ENCODE measurements at places on chromosomes 12 and 14.

- no peak for DNase-seq
Measured at GRCh38 chr14:95664546-95664945, 21.7 kb upstream of the TCL1B start.

DNA sequence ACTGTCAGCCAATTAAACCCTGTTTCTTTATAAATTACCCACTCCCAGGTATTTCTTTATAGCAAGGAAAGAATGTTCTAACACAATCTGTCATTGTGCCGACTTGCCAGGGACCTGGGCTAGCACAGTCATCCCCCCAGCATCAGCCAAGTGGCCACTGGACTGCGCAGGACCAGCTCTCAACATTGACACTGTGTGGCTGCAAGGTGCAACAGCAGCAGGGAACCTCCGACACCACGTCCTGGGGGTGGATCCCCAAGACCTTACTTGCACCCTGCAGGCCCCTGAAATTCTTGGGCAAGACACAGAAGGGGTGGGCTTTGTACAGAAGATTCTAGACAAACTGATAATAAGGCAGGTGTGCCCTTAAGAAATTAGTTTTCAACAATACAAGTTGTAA lies 309.5 kb downstream of the GLT1D1 start:
- DNase-seq, result no peak

DNA sequence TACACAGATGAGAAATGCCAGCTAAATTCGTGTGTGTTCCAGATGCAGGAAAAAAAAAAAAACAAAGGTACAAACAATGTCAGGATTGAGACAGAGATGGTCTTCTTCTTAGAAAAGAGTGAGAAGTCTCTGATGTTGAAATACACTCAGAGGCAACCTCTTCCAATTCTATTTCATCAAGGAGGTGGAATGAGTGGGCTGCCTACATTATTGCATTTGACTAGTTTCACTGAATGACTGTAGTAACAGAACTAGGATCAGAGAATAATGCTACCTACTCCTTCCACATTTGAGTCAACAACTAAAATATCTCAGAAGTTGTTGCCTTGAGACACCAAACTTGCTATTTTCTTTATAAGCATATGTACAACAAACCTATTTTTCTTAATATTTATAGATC lies 1332.2 kb upstream of the FLRT2 start:
- no peak for DNase-seq

DNA sequence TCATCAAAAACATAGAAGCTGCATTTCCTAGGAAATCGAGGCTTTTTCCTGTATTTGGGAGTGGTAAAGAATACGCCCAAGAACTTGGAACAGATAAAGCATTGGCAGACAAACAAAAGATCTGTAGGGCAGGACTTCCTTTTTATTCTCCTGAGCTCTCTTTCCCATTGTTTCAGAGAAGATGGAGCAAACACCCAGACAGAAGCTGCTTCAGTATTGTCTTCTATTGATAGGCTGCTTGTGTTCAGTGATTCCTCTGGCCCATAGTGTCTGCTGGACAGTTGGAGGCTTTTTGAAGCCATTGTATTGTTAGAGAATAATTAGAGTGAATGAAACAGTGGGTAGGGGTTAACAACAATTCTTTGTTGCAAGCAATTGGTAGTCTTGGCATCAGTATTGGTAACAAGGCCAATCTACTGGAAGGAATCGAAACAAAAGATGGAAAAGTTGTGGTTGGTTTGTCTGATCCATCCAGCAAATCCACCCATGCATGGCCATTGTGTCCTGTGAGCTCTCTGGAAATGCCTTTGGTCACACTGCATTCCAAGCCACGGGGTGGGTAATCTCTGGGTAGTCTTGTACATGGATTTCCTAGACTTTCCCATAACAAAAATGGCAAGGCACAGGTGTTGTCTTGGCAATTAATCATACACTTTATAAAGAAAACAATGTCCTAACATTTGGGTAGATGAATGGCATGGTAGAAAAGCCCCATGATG lies 424.8 kb downstream of the RAD51B start:
- no peak for DNase-seq

DNA sequence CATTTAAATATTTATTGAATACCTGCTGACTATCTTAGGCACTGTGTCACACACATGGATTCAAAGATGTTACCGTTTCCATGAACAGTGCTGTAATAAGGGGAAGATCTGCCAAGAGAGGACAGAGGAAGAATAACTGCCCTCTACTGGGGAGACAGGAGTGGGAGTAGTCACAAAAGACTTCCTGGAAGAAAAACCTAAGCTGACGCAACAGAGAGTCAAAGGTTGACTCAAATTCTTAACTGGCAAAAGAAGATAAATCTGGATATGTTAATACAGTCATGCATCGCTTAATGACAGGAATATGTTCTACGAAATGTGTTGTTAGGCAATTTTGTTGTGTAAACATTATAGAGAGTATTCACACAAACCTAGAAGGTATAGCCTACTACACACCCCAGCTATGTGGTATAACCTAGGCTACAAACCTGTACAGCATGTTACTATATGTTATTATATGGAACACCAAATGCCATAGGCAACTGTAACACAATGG lies 51.5 kb downstream of the DCAF5 start:
- DNase-seq, result no peak

GRCh38 chr14:90698379-90698869 lies 117.8 kb downstream of the TTC7B start:
- no peak for DNase-seq

DNA sequence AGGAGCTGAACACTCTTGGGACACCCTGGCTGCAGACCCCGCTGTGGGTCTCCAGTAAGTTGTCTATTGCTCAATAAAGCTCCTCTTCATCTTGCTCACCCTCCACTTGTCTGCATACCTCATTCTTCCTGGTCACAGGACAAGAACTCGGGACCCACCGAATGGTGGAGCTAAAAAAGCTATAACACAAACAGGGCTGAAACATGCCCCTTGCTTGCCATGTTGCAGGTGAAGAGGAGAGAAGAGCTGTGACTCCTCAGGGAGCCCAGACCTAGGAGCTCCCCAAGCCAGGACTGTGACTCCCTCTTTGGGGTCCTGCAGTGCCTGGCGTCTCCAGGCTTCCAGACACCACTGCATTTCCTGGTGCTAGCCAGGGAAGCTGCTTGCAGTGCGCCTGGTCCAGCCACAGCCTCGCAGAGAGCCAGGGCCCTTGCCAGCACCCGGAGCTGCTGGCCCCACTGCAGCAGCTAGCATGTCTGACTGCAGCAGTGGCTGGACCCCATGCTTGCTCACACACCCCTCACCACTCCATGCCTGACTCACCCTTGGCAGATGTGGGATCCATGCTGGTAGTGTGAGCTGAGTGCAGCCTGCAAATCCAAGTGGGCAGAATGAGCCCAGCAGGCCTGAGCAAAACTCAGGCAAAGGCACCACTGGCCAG lies 37.1 kb upstream of the OR5AU1 start:
- DNase-seq, result no peak

- no peak for DNase-seq
Measured at GRCh38 chr14:74444866-74445265, 18.9 kb upstream of the SYNDIG1L start.

- DNase-seq, result no peak
Measured at GRCh38 chr14:75333606-75334548, 55.2 kb downstream of the FOS start.

DNA sequence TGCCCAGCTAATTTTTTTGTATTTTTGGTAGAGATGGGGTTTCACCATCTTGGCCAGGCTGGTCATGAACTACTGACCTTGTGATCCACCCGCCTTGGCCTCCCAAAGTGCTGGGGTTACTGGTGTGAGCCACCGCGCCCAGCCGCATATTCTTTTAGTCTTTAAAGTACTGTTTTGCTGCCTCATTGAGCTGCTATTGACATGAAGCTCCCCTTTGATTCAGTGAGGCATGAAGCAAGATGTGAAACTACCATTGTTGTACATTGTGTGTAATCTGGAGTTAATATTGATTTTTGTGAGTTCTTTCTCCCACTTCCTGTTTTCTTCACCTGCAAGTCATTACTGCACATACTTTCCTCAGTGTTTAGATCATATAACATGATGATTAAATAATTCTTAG lies 80.8 kb downstream of the MNAT1 start:
- no peak for DNase-seq

DNA sequence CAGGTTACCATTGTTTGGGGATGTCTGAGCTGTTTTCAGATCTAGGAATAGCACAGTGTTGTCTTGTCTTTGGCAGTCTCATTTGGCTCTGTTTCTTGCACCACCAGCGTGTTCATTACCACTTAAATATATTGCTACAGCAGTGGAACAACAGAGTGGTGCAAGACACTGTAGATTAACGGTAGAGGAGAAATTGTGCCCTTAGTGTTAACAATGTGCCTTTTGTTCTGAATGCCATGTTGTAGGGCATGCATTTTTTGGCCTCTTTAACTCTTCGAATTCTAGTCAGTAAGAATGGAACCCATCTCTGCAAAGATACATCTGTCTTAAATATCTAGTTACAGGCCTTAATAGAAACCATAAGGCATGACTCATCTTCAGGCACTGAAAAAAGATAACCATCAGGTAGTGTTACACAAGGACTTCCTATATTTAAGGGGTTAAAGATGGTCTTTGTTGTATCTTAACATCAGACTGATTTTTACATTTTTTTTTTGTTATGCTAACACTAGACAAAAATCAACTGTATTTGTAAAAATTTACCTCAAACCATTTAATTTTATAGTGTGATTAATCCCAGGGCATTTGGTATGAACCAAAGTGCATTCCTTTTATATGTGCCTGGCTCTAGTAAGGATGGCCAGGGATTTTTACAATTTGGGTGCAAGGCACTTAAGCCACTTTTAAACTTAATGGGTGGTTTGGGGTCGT lies 12.9 kb downstream of the DYRK2 start:
- no peak for DNase-seq

DNA sequence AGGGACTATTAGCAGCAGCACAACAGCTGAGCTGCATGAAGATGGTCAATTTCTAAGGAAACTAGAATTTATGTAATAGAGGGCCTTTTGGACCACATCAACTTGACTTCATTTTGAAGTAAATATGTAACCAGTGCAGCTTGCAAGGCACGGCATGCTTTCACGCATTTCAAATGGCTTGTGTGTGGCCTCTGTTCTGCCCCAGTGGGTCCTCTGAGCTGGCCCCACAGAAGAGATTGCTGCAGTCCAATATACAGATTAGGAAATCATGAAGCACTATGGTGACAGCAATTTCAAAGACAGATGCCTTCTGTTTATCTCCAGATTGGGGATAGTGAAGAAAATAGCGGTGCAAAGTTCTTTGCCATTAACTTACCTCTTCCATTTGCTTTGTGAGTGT lies 101.4 kb downstream of the PDZRN4 start:
- DNase-seq, result no peak

GRCh38 chr12:11059784-11060183 lies 2.3 kb downstream of the TAS2R46 start:
- no peak for DNase-seq

- no peak for DNase-seq
Measured at GRCh38 chr12:608921-609320, 54.3 kb downstream of the NINJ2 start.

- DNase-seq, result no peak
Measured at GRCh38 chr14:76867516-76868453, 41.6 kb downstream of the LRRC74A start.

GRCh38 chr12:52631264-52631663 lies 12.9 kb upstream of the KRT73 start:
- no peak for DNase-seq

DNA sequence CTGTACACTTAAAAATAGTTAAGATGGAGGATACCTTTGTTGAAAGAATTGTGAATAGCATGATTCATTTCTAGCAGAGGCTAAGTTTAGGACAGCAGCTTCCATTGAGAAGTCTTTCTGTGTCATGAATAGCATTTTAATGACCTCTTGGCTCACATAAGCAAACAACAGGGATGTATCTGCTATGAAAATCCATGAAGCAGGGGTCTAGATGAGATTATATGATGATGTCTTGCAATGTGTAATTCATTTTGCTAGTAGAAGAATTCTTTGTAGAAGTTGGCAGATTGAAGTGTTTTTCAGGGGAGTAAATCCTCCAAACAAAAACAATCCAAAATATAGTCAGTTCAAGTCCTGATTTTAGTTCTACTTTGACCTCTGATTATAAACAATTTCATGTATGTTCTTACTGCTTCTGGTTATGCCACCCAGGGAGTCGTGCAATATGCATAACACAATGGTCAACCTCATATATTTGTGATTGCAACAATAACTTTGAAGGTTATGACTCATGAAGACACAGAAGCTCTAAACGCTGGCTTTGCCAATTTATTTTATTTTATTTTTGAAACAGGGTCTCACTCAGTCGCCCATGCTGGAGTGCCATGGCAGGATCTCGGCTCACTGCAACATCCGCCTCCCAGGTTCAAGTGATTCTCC lies 6.9 kb upstream of the RD3L start:
- DNase-seq, result no peak

GRCh38 chr14:68308726-68309520 lies 483.9 kb downstream of the ZFP36L1 start:
- DNase-seq, result no peak

DNA sequence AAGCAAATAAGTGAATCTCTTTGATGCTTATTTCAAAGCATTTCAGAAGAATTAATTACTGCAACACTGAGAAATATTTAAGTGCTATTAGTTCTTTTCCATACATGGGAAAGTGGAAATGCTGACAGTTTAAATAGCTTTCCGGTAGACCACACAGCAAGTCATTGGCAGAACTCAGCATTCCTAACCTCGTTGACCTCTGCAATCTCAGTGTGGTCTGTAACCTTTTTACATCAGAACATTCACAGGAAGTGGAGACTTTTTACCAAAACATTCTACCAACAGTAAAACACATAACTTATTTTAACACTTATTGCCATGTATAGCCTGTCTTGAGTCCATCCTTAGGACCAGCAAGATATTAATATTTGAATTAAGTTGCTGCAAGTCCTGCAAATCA lies 249.5 kb upstream of the DCN start:
- no peak for DNase-seq

DNA sequence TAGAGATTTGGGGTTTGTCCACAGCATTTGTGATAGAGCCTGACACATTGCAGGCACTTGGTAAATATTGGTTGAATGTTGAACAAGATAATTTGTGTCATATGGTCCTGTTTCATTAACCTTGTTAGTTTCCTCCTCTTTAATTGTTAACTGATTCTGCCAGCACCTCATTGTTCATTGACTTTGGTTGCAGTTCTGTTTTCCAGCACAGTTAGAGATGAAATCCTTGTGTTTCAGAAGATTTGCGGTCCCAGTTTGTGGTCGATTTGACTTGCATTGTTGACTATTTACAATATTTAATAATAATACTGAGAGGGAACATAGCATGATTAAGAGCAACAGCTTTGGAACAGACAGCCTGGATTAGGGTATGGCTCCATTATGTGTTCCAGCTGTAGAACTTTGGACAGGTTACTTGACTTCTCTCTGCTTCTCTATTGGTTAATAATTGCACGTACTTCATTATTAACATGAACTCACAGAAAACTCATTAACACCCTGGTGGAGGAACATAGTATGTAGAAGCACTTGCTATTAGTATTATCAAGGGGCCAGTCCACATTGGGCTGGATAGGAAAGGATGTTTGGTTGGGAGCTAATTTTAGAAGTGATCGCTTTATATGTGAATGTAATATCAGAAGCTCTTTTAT lies 8.7 kb downstream of the DRAM1 start:
- no peak for DNase-seq

GRCh38 chr14:51780741-51781140 lies 79.7 kb upstream of the GNG2 start:
- DNase-seq, result no peak

GRCh38 chr14:62462988-62463387 lies 582.3 kb downstream of the KCNH5 start:
- DNase-seq, result no peak

GRCh38 chr14:23359722-23360447 lies 5.1 kb downstream of the EFS start:
- peak; percentile 42 for DNase-seq

GRCh38 chr12:91493308-91493707 lies 310.7 kb upstream of the DCN start:
- no peak for DNase-seq
